ENCODE measurements at places on chromosomes 5 and 9.

GRCh38 chr5:78811121-78811817 lies 162.7 kb upstream of the LHFPL2 start:
- DNase-seq: no peak

GRCh38 chr5:61461926-61462325 lies 129.9 kb downstream of the ZSWIM6 start:
- DNase-seq: no peak

GRCh38 chr5:165617491-165617890 lies 2112.1 kb downstream of the MAT2B start:
- no peak for DNase-seq

- DNase-seq: no peak
These were observed 302.8 kb downstream of the EBF1 start for GRCh38 chr5:158796812-158797497.

- no peak for DNase-seq
These were observed 341.5 kb upstream of the CCNH start for GRCh38 chr5:87754009-87754757.

DNA sequence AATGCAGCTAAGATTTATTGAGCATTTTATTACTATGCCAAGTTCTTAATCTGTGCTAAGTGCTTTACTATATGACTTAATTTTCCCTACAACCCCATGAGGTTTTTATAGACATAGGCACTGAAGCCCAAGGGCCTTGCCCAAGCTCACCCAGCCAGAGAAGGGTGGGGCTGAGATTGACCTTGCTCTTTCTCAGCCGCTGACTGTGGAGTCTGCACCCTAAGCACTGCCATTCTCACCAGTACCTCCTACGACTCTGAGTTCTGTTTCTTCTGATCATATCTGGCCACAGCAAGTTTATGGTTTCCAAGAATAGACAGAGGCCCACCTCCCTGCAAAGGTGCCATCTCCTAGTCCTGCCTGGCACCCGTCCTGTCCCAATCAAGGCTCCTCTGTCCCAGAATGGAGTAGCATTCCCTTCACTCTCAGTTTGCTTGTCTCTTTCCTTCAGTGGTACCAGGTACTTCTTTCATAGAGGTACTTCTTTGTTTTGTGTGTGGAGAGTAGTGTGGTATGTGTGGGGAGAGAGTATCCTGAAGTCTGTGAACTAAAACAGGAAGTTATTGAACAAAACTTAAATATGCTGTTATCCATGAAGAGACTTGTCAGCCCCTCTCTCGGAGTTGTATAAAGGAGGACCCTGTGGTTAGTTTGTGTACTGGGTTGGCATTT lies 42.6 kb downstream of the CSF1R start:
- DNase-seq: no peak

GRCh38 chr5:173706700-173707099 lies 90.2 kb upstream of the BOD1 start:
- DNase-seq: no peak

DNA sequence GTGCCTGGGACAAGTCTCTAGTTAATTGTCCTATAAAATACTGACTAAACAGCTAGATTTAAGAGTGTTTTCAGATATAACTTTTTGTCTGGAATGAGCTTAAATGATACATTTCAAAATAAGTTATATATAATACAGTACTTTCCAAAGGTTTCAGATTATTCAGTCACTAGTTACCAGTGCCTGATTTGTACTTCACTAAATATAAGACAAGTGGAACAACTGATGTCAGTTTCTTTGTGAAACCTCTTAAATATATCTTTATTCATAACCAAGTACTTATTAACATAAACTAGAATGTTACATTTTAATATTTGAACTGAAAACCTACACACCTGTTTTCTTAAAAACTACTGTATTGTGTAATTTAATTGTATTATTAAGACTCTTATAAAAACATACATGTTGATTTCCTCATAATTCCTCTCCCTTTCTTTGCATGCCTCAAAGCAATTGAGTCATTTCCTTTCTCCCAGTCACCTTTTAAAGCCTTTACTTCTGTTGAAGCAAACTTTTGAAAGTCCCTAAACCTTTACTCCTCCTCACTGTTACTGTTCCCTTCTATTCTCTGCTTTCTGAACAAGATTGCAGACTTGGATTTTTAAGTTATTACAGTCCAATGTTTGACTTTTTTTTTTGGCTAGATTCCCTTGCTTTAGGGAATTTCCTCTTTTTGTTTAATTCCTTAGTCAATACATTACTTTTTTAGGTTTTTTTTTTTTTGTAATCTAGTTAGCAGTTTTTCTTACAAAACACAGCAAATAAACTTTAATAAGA lies 8.7 kb upstream of the SEMA6A start:
- DNase-seq: no peak
